ENCODE measurements at places on chromosomes 5 and 9.
A peak's percentile ranks its signal among the peaks of the same experiment; 100 is the strongest.

GRCh38 chr5:140571105-140571504, 6.5 kb downstream of the SLC35A4 start:
- DNase-seq = no peak

GRCh38 chr5:54091307-54092130, 218.9 kb downstream of the ARL15 start:
- no peak for DNase-seq

DNA sequence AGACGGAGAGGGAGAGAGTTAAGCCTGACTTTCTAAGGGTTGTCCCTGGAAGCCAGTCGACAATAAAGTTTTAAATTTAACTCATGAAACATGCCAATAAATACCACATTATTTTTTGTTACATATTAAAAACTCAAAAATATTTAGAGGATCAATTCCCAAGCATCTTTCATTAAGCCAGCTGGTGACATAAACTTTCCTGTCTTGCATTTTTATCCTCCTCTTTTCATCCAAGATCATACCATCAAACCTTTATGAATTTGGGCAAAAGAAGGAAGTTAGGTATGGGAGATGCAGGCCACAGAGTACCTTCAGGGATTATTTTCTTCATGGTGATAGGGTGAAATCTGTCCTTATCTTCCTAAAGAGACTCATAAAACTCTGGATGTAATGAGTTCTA, 178.3 kb upstream of the FBXL17 start:
- no peak for DNase-seq

GRCh38 chr5:147384346-147385193, 125.3 kb downstream of the DPYSL3 start:
- no peak for DNase-seq

DNA sequence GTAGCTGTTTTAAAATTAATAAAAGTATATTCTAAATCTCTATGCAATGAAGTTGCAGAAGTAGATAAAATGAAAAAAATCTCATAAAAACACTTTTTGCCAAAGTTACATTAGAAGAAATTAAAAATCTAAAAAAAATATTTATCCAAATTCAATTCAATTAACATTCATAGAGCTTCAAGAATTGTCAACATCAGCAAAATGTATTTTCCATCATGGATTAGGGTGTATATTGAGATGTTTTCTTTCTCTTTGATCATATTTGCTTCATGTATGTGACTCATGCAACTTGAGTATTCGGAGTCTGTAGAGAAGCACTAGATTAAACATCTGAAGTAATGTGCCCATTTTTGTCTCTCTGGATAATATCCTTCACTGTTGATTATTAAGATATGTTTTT, 415.3 kb upstream of the FAM174A start:
- DNase-seq = no peak

- no peak for DNase-seq
Measured at GRCh38 chr5:160150381-160150780, 31.1 kb upstream of the PWWP2A start.

DNA sequence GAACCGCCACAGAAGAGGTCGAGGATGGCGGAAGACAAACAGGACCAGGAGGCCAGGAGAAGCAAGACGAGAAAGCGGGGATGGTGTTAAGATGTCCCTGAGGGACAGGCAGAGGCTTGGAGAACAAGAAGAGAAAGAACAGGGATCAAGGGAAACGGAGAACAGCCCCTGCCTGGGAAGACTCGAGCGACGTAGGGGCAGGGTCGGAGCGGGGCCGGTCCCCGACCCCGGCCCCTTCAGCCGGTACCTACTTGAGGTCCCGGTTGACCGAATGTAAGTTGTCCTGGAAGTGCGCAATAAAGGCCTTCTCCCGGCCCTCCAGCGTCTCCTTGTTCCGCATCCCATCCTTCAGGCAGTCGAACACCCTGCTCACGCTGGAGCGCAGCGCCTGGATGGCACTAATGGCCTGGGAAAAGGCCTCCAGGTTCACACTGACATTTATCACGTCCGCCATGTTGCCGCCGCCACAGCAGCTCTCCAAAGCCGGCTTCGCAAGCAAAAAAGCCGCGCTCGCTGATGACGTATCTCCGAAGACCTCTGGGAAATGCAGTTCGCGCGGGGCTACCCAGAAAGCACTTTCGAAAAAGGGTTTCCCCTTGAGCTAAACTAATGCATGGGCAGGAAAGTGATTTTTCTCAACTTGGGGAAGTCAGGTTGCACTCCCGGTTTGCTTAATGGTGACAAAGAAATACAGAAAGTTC, at the start of gene MED27:
TSS of gene MED27 (minus strand) at position 477 of the 701 bp plus-strand sequence. CDS start at position 454, 23 bp downstream.
- peak; percentile 88 for DNase-seq

GRCh38 chr9:97505845-97506244, 4.4 kb downstream of the TMOD1 start:
- no peak for DNase-seq

- DNase-seq = no peak
Measured at GRCh38 chr9:36866840-36867239, 167.2 kb downstream of the PAX5 start.

DNA sequence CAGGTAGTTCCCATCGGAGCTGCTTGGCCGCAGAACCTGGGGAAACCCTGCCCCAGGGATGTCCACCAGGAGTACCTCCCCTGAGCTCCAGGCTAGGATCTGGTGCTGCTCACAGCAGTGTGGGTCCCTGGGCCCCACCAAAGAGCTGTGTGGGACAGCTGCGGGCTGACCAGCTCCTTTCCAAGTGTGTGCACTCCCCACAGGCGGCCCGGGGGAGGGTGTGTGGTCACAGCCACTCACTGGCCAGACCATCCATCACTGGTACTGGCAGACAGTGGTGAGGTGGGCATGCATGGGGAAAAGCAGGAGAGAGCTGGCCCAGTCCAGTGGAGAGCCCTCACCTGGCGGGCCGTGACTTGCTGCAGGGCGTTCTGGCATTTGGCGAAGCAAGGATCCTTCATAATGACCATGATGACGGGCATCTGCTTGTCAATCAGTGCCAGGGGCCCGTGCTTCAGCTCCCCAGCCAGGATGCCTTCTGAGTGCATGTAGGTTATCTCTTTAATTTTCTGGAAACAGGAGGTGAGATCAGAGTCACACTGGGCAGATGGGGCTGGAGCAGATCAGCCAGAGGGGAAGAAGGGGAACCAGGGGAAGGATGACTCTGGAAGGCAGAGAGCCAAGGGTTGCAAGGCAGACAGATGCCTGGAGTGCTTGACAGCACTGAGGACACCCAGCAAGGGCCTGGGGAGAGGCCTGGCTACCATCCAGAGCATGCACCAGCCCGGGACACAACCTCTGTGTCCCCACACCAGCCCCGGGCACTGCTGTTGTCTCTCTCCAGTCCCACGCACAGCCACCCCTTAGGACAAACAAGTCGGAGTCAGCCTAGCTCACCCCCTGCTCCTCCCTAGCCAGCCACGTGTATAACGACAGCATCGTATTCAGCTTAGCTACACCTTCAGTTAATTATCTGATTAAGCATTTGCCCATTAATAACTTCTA, 12.8 kb upstream of the MAPK9 start:
- DNase-seq = no peak
